ENCODE measurements at places on chromosomes 16 and 17.

DNA sequence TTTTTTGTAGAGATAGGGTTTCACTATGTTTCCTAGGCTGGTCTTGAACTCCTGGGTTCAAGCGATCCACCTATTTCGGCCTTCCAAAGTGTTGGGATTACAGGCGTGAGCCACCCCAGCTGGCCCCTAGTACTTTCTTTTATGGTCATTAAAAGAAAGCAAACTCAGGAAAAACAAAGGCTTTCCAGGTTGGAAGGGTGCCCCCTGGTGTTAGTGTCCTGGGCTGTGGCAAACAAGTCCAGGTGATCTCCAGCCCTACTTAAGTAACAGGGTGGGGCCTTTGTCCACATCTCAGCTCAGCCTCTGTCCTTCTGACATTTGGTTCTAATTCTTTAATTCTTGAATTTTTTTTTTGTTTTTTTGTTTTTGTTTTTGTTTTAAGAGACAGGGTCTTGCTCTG lies 6.9 kb downstream of the IGFBP4 start:
- DNase-seq, result peak; percentile 60

- DNase-seq, result no peak
Observed at GRCh38 chr16:68357923-68358322, 47.1 kb downstream of the PRMT7 start.

DNA sequence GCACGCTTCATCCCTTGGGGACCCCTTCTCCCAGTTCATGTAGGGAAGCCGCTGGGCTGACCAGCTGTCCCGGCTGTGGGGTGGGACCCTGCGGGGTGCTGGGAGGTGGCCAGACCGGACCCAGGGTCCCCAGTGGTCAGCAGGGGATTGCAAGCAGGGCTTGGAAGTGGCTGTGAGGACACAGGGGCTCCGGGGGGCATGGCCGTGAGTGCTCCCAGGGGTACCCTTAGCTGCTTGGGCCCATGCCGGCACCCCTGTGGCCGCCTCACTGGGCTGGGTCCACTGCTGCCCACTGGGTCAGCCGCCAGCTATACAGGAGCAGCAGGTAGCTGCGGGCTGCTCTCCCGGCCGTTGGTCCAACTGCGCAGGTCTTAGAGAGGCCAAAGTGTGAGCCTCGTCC lies 18.8 kb downstream of the PRSS27 start:
- DNase-seq, result no peak

DNA sequence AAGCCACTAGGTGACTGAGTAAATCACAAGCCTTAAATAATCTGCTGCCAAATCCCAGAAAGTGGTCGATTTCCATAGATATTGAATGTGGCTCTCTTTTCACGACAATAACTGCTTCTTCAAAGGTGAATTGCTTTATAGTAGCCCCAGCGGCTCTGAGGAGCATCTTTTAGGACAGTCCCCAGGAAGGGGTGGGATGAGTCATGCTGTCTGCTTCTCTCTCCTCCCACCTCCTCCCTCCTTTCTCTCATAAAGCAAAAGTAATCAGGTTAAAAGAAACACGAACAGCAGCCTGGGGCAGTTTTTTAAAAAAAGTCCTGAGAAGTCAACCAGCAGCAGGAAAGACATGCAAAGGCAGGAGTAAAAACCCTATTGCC lies 1.8 kb downstream of the KIAA0513 start:
- no peak for DNase-seq

DNA sequence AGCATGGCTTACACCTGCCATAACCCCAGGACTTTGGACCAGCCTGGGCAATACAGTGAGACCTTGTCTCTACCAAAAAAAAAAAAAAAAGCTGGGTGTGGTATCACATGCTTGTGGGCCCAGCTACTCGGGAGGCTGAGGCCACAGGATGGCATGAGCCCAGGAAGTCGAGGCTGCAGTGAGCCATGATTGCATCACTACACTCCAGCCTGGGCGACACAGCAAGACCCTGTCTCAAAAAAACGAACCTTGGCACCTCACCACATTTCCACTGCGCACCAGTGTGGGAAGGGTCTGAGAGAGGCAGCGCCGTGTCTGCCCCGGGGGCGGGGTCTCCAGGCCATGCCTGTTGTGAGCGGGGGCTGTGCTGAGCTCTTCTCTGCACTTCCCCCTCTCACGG lies 6.3 kb downstream of the ACSF3 start:
- no peak for DNase-seq

DNA sequence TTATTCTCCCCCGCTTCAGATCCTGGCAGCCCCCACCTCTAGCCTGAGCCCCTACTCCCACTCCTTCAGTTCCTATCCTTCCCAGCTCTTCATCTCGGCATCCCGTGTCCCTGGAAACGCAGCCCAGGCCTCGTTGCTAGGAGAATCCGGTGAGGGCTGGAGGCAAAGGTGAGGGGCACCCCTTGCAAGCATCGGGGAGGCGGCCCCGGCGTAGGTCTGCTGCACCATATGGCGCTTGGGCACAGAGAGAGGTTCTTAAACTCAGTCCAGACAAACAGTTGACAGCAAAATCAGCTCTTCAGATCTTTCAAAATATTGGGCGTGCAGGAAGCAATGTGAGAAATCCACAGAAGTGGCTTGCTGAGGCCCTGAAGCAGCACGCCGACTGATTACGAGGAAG lies 15.0 kb downstream of the SLC38A8 start:
- no peak for DNase-seq

DNA sequence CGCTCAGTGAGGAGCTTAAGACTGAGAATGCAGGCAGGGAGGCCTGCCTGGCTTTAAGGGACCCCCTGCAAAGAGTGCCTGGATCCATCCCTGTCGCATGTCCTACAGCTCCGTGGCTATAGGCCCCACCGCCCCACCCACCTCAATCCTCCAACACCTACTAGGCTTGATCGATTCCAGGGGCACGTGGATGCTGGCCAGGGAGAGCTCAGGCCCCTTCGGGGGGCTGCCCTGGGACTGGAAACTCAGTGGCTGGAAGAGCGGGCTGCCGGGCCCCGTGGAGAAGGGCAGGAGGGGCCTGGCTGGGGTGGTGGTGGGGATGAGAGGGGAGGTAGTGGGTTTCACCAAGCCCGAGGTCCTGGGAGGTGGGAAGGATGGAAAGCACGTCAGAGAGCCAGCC lies 22.2 kb downstream of the GGA3 start:
- no peak for DNase-seq

- no peak for DNase-seq
Observed at GRCh38 chr17:33024688-33025486, 33.2 kb downstream of the SPACA3 start.

DNA sequence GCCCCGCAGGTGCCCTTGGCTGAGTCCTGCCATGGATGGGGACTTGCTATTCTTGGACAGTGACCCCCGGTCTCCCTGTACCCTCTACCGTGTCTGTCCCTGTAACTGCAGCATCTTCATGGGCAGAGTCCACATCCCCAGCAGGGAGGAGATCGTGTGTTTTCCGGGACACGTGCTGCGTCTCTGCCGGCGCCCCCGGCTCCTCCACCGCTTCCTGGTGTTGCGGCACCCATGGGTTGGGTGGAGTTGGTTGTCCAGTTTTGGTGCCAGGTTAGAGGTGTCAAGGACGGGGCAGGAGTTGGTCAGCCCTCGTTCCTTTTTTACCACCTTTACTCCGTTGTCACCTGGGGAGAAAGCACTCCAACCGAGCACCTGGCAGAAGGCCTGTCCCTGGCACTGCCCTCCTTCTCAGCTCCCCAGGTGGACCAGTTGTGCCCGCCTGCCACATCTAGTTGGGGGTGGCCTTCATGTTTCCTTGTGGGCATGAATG lies 20.0 kb downstream of the BAIAP2 start:
- DNase-seq, result no peak

- peak; percentile 50 for DNase-seq
Observed at GRCh38 chr17:43832976-43833829, at the start of gene MPP3. MPP3 (minus strand) TSS chr17:43833146; CDS start chr17:43831906, 1,240 bp downstream.

GRCh38 chr16:30738984-30739951 lies 9.0 kb upstream of the PHKG2 start:
- DNase-seq, result no peak

DNA sequence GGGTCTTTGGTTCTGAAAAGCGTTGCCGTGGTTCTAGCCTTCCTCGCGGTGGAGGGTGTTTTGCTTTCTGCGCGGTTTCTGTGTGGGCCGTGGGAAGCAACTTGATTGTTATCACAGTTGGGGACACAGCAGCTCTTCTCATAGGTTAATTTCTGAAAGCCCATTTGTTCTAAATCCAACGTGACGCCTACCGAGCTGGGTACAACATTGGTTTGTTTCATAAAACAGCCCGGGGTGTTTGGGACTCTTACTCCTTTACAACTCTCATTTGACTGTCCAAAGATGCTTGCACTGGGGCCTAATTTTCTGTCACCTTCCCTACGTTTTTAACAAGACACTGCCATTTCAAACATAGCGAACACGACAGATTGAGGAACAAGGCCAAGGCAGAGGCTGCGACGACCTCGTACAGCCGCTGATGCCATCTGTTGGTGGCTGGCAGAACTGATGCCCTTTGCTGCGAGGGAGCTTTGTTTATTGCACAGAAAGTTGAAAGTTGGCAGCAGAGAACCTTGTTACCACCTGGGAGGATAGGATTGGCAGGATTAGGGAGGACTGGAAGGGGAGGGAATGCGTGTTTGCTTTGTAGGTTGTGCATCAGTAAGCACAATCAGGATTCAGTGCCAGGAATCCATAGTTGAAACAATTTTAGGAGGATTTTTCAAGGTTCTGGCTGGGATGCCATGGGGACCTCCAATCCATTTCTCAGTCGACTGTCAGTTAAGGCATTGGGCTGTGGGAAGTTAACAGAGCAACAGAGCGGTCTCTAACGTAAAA lies 98.3 kb downstream of the PITPNC1 start:
- DNase-seq, result peak; percentile 88

DNA sequence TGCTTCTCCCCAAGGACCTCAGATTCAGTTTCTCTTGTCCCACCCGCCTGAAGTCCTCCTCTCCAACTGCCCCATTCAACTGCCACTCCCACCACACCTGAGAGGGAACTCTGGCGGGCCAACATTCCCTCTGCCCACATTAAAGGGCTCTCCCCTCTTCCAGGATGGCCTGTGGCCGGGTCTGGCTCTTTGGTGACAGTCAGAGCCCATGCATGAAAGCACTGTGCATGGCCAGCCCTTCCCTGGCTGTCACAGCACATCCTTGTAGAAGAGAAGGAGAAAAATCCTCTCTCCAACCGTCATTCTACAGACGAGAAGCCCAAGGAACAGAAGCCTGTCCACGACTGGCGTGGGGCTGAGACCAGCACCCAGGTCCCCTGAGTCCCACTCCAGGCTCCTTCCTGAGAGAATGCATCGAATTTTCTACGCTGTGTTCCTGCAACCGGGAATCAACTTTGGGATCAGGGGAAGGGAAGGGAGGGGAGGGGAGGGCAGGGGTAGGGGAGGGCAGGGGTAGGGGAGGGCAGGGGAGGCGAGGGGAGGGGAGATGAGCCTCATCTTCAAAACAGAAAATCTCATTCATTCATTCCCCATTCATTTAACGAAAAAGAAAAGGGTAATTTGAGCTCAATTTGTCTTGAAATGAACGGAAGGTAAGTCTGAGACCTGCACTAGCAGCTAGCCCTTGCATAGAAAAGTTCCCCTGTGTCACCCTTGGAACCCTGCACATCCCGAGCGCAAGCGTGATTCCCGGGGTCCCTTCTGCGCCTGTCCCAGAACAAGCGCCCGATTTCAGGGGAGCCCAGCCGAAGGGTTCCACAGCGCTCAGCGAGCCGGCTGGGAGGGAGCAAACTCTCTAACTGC lies at the start of gene ABCC12:
TSS of gene ABCC12 (minus strand) at position 68 of the 864 bp plus-strand sequence. CDS start 9,569 bp downstream, outside the sequence.
- DNase-seq, result no peak

DNA sequence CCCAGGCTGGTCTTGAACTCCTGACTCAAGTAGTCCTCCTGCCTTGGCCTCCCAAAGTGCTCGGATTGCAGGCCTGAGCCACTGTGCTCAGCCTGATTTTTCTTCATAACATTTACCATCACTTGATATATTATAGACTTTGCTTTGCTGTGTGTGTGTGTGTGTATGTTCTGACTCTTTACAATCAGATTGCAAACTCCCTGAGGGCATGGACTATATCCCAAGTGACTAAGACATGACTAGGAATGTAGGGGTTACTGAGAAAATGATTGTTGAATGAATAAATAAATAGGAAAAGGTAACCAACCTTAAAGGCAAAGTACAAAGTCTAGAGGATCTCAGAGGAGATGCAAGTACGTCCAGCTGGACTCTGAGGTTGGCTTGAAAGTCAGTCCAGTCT lies 9.6 kb upstream of the OR2C1 start:
- no peak for DNase-seq

- no peak for DNase-seq
Observed at GRCh38 chr17:75774471-75774990, 9.5 kb upstream of the GALK1 start.

DNA sequence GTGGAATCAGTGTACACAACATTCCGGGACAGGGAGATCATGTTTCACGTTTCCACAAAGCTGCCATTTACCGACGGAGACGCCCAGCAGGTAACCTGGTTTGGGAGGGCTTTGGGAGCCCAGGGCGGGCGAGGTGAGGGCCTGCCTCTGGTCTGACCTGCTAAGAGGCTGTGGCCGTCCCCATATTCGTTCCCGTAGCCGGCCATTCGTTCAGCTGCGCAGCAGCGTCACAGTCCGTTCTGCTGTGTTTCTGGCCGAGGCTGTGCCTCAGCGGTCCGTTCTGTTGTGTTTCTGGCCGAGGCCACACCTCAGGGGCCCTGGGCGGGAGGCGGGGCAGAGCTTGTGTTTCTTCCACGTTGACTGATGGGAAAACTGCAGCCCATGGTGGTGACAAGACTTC lies 68.0 kb downstream of the OR1D5 start:
- no peak for DNase-seq

DNA sequence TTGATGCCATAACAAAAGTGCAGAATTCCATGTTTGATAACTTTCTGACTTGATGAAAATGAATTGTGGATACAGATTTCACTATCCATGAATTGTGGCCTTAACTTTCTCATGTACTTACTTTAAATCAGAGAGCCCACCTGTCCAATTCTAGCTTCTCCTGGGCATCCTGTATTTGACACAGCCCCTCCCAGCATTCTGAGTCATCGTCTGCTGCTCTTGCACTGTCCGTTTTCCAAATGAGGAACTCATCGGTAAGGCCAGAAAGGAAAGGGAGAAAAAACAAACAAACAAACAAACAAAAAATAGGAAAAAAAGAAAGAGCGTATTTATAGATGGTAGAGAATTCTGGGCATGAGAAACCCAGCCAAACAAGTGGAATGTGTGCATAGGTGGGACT lies 361.6 kb downstream of the WWOX start:
- DNase-seq, result no peak

DNA sequence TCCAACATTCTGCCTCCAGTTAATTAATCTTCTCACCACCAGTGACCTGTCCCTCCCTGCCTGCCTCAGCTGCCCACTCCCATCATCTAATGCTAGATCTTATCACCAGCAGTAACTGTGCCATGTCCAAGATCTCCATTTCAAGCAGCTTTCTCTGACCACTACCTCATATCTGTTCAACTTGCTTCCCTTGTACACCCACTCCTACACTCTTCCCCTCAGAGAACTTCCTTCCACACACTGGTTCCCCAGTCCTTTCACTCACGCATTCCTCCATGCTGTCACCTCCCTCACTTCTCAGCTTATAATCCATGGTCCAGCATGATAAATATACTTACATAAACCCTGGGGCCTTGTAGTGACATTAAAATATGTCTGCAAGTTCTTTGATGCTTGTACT lies 31.8 kb upstream of the DYNLL2 start:
- DNase-seq, result no peak

DNA sequence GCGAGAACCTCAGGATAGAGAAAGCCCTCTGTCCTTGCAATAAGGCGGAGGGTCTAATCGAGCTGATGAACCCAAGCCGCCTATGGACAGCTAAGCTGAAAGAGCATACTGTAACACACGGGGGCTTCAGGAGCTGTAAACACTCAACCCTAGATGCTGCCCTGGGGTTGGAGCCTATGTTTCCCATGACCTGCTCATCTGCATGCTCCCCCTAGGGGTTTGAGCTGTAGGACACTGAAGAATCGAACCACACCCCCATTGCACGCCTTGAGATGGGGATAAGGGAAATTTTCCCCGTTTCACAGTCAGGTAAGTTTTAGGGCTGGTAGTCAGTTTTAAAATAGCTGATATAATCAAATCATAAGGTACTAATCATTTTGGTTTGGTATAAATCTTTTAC lies 675.6 kb upstream of the CDH8 start:
- DNase-seq, result no peak

Measured in KBM-7 (cell line).